NB4 (cell line): ENCODE measurements at places on chromosomes 5 and 9.

- DNase-seq: no peak
Observed at GRCh38 chr5:163172540-163173338, 264.7 kb upstream of the CCNG1 start.

DNA sequence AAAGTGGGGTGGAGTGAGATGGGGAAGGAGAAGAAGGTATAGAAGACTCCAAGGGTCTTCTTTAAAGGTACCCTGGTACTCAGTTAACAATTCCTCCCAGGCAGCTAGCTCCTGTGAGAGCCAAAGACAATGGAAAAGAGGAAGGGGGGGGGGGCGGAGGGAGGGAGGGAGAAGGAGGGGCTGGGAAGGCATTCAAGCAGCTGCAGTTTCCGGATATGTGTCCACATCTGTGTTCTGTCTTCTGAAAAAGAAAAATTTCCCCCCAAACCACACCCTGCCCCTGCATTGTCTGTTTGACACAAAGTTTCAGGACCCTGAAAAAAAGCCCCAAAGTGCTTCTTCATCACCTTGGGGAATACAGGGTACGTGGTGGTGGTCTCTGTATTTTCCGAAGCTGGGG is 11.1 kb downstream of the SPRY4 start:
- DNase-seq: no peak

DNA sequence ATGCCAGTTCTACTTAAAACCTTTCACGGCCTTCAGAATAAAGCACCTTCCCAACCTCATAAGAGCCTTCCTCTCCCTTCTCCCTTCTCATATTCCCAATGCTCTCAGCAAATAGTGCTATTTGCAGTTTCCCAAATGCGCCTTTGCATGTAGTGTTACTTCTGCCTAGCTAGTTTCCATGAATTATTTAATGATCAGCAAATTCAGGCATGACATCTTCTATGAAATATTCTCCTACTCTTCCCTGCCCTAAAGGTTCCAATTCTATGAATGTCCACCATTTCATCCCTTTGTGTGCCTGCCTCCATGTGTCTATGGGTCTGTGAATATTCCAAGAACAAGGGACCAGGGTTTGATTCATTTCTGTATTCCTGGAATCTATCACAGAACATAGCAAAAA is 98.8 kb upstream of the NR5A1 start:
- DNase-seq: no peak

DNA sequence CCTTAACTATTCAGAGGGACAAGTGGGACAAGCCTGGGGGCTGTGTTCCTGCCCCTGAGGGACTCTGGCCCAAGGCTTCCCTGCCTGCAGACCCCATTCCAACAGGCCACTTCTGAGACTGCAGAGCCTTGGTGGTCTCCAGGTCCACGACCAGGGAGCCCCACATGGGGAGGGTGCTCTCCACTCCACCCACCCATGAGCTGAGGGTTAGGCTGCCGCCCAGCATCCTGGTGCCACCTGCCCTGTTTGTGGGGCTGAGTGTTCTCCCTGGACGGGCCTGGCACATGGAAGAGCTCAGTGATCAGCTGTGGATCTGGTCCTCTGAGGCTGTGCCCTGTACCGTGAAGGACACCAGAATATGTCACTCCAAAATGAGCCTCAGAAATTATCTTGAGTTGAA is 2.5 kb upstream of the ABO start:
- no peak for DNase-seq

GRCh38 chr5:32233220-32233695 is 59.1 kb upstream of the GOLPH3 start:
- DNase-seq: peak; percentile 80

- DNase-seq: peak; percentile 10
Observed at GRCh38 chr5:147369742-147370374, 135.0 kb downstream of the STK32A start.

- DNase-seq: no peak
Observed at GRCh38 chr9:20563917-20564316, 58.4 kb downstream of the MLLT3 start.

GRCh38 chr9:14021871-14022525 is 291.9 kb downstream of the NFIB start:
- no peak for DNase-seq

- no peak for DNase-seq
Observed at GRCh38 chr9:70463877-70464276, 49.4 kb upstream of the KLF9 start.

GRCh38 chr5:167281925-167282324 is 1009.5 kb upstream of the WWC1 start:
- no peak for DNase-seq

DNA sequence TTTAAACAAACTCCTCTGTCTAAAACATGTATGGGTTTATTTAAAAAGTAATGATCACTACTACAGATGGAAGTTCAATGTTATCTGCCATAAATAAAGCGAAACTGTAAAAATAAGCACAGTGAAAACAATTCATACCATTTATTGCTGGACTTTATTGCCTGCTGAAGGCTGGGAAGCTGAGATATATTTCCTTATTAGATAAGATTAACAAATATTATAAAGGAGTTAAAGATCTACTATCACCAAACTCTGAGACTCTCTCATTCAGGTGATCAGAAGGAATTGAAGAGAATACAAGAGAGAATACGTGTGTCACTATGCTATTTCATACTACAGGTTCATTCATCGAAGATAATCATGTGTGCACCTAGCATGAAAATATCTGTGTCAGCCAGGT is 190.9 kb upstream of the ATP10B start:
- DNase-seq: no peak

DNA sequence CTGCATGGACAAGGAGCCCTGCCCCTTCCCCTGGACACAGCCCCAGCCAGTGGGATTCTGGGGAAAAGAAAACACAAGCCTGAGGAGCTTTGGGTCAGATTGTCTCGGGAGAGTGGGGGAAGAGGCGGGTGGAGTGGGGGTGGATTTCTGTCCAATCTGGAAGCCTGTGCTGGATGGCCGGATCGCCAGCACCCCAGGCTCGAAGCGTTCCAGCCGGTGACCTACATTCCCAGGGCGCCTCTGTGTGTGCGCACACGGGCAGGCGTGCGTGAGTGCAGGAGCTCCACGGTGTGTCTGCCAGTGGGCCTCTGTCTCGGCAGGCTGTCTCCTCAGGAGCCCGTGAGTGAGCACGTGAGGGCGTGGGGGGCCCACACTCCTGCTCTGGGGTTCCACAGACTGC is 74.3 kb upstream of the DAB2IP start:
- DNase-seq: no peak

GRCh38 chr5:179110528-179110927 is 50.4 kb downstream of the ZNF354C start:
- no peak for DNase-seq

DNA sequence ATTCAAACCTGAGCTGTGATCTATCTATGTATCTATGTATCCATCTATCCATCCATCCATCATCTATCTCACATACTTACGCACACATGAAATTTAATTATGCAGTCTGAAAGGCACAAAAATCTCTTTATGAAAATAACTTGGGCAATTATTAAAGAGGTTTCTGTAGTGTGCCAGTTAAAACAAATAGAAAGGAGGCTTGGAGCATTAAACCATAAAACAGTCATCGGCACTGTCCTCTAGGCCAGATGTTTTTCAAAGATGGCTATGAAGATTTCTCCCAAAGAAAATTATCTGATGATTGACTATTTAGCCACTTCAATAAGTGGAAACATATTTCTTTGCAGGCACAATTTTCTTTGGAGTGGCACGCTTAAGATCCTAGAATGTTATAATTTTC is 392.5 kb upstream of the RPS23 start:
- no peak for DNase-seq

GRCh38 chr5:100676817-100677631 is 141.8 kb downstream of the FAM174A start:
- DNase-seq: no peak

- DNase-seq: no peak
Observed at GRCh38 chr5:159100782-159101646, 1.3 kb upstream of the EBF1 start.

DNA sequence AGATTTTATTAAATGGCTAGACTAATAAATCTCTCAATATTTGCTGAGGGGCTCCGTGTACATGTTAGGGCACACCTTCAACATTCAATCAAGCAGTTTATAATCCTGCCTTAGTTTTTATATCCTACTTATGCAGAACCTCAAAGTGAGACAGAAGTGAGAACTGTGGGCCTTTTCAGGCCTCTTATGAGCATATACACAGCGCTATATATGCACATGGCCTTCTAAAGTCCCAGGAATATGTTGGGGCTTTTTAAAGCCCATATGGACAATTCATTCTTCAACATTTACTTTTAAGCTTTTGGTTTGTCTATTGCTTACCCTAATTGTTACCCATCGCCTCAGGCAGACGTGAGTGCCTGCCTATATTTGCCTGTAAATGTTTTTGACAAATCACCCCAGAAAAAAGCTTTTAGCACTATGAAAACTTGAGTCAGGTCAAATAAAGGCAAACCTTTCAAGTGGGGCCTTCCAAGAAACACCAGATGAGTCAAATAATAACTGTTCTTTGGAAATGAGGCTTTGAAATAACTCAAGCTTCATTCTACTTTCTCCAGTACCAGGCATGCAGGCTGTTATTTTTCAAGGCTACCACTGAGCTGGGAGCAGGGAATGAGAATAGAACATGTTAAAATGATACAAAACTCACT is 58.2 kb downstream of the ESM1 start:
- no peak for DNase-seq

DNA sequence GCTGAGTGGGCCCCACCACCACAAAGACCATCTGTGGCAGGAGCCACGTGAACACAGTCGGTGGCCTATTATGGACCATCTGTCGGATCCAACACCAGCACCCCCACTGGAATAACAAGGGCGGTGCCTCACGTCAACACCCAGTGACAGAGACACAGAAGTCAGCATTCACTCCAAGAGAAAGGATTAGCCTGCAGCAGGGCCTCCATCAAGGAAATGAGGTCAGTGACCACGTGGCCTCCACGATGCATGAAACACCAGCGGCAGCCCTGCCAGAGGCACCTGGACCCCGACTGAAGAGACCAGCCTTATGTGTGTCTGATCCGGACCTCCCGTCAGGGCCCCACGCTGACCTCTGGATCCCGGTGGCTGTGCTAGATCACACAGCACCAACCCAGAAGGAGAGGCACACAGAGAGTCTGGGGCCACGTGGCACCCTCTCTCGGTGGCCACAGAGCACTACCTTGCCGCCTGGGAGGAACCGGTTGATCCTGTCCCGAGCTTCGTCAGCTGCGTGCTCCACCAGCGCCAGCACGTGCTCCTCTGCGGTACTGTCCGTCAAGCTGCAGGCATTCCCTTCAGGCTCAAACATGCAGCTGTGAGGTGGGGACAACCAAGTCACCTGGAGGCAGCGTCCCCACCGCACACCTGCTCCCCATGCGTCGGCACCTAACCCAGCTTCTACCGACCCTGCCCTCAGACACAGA is 9.0 kb downstream of the BRD9 start:
- no peak for DNase-seq

GRCh38 chr9:78029551-78030295 is 1.9 kb downstream of the GNAQ start:
- peak; percentile 46 for DNase-seq

DNA sequence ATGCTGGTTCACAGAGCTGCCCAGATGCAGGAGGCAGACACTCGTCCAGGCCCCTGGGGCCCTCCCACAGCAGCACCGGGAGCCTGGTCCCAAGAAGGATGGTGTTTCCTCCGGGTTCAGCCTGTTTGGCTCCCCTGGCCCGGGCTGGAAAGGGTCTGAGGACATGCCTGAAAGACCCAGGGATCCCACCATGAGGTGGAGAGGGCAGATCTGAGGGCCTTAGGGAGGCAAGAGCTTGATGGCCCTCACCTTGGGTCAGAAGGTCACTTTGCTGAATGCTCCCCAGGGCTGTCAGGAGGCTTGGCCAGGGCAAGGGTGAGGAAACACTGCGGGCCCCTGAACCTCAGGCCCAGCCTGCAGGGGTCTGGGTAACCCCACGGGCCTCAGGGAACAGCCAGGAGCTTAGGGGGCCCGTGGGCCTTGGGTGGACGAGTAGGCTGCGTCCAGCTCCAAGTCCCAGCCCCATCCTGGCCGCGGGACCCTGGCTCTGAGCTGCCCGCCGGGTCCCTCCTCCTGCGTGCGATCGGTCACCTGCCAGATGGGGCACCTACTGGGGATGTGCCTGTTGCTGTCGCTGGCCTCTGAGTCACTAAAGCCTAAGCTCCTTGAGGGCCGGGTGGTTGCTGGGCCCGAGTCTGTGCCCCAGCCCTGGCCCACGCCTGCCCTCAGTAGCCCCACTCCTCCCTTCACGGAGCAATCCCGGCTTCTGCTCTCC is 106.2 kb downstream of the ZNF354C start:
- DNase-seq: no peak

DNA sequence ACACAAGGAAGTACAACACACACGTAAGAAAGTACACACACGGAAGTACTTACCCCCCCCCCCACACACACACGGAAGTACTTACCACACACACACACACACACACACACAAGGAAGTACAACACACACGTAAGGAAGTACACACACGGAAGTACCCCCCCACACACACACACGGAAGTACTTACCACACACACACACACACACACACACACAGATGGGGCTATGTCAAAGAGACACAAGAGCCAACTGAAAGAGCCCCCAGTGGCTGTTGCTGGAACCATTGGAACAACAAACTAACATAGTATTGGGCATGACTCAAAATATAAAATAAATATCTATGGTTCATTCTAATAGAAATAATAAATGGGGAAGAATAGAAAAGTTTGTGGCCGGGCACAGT is 4.9 kb upstream of the MAPK9 start:
- DNase-seq: peak; percentile 21
